ENCODE measurements at places on chromosomes 13 and 19.

DNA sequence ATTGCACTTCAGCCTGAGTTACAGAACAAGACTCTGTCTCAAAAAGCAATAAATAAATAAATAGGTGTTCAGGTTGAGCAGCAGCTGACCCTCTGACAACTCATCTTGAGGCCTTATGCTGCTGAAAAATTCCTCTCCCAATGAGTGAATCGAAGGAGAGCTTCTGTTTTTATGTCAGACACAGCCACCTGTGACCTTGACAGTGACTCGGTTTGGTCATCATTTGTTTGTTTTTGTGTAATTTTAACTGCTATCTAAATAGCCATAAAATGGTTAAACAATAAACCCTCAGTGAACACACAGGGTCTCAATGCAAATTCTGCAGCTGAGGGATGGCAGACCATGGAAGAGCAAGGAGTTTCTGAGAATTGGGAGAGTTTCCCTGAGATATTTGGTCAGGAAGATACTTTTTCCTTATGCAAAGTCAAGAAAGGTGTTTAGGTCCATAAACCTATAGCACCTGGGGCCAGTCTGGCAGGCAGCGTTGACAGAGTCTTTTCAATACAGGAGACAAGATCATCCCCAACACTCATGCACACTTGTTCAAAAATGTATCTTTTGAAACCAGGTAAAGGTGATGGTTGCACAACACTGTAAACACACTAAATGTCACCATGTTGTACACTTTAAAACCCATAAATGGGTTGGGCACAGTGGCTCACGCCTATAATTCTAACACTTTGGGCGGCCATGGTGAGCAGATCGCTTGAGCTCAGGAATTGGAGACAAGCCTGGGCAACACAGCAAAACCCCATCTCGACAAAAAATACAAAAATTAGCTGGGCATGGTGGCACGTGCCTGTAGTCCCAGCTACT lies 16.6 kb upstream of the SLC25A30 start:
- DNase-seq, result no peak

GRCh38 chr13:24822640-24823039 lies 58.7 kb downstream of the RNF17 start:
- DNase-seq, result peak; percentile 9

GRCh38 chr19:21912654-21913053 lies 76.7 kb upstream of the ZNF43 start:
- no peak for DNase-seq

DNA sequence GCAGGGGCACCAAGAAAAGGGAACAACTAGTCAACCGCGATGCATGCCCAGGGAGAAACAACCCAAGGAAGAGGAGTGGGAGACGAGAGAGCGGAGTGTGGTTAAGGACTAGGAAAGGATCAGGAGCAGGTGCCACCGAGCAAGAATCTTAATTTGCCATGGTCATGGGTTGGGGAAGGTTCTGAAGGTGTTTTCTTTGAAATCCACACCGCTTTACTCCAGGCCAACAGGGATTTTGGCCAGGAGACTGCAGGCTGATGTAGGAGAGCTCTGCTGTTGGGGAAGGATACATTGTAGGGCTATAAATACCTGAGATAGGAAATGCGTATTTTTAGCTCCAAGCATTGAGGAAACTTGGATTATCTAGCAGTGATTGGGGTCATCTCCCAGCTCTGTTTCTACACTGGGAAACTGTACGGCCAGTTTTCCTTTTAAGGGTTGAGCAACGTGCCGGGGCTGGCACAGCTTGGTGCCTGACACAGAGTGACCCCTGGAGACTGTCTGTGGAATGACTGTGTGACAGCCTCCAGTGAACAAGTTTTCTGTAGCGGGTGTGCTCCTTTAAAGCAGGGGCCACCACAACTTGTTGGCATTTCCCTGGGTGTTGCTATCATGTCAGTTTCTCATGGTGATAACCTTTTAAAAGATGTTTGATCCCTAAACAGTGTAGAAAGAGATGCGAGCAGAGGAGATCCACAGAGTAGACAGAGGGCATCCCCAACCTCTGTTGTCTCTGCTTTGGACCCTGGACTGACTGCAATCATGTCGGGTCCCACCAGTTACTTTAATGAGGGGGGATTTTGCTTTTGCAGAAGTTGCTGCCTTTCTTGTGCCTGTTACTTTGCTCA lies 34.3 kb downstream of the ZNF536 start:
- no peak for DNase-seq

GRCh38 chr19:39587496-39587895 lies 14.8 kb upstream of the LGALS13 start:
- no peak for DNase-seq

- DNase-seq, result peak; percentile 64
Observed at GRCh38 chr19:16161840-16162239, 11.5 kb downstream of the CIB3 start.

DNA sequence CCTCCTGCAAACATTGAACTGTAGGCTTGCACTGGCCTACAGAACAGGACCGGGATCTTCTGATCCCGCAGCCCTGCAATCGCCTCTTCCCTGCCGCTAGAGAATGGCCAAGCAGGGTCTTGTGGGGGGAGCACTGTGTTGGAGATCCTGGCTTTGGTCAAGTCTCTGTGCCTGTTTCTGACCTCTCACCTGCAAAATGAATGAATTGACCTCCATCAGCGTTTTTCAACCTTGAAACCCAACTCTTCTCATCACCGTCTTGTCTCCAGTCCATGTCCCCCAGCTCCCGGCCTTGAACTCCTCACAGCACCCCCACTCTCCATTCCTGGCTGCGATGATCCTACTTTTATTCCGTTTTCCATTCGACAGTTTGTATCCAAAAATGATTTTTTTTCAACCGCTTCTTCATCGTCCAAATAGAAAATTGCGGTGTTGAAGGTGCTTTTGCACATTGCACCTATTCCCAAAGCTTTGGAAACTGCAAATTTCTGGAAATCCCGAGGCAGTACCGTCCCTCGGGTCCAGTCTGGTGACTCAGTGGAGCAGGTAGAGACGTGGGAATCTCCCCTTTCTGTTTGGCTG lies 2.0 kb downstream of the MYO9B start:
- DNase-seq, result no peak

- no peak for DNase-seq
Observed at GRCh38 chr13:37375724-37376123, 222.8 kb downstream of the POSTN start.

GRCh38 chr19:58150328-58150921 lies at the start of gene ZNF329:
Gene ZNF329 (minus strand): TSS chr19:58150789. CDS start chr19:58129503, 21,286 bp downstream.
- DNase-seq, result peak; percentile 95

- no peak for DNase-seq
Observed at GRCh38 chr13:93079294-93079693, 147.3 kb upstream of the GPC6 start.

DNA sequence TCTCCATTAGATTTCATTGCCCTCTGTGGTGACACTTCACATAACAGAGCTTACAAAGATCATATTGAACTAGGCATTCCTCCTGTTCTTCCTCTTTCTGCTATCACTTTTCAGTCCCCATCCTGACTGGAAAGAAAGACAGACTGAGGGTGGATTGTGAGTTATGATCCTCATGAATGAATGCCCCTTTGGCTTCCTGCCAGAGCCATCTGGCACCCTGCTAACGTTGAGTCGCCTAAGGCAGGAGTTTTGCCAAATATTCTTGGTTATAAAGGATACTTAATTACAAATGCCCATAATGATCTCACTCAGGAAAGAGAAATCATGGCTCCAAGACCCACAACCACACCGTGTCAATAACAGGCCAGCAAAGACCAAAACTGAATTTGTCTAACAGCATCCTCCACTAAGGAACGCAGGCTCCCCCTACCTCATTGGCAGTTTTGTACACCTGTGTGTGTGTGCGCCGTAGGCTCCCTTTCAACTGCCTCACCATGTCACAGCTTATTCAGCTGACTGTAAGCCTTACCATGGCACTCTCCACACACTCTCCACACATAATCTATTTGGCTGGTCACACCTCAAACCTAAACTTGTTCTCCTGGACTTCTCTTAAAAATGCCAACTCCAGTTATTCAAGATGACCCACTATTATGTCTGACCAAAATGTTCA lies 15.5 kb downstream of the ZNF211 start:
- no peak for DNase-seq

DNA sequence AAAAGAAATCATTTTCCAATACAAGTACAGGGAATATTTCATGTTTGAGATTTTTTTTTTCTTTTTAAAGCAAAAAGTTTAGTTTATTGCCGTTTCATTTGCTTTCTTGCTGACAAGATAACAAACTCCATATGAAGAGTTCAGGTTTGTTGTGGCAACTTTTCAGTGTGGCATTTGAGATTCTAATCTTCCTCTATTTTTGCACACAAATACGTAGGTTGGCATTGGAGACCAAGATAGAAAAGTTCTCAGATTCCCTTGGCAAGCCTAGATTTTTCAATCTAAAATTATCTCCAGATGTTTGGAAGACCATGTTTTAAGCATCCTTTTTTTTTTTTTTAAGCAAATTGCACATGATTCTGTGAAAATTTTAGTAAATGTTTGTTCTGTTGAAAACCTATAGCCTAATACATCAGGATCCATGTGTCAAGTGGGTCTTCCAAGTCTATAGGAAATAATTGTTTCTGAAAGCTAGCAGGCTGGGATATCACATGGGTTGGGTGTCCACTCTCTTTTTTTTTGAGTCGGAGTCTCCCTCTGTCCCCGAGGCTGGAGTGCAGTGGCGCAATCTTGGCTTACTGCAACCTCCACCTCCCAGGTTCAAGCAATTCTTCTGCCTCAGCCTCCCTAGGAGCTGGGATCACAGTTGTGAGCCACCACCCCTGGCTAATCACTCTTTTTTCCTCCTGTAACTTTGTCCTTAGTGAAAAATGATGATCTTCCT lies 2.6 kb downstream of the GARRE1 start:
- no peak for DNase-seq

GRCh38 chr13:27295096-27295495 lies 24.5 kb downstream of the RASL11A start:
- peak; percentile 19 for DNase-seq

DNA sequence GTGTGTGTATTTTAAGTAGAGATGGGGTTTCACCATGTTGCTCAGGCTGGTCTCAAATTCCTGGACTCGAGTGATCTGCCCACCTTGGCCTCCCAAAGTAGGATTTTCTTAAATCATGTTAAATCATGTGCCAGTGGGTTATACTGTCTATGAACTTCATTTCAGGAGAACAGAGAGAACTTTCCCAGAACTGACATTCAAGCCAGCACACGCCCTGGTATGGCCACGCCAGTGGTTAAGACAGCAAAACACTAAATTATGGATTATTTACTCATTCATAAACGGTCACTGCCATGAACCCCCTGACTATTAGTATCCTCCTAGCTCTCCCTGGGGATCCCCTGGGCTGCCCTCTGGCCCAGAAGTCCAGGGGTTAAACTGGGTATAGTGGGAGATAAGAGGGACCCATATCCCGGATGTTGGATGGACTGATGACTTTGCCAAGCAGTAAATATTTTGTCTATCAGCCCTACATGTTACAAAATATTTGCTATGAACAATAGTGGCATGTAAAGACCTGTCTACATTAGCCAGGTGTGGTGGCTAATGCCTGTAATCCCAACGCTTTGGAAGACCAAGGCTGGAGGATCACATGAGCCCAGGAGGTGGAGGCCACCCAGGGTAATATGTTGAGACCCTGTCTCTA lies 16.1 kb upstream of the STRN4 start:
- no peak for DNase-seq

Measured in activated CD4-positive, alpha-beta memory T cell treated with anti-CD3 and anti-CD28 coated beads for 36 hours (primary cell).